RKO (cell line): ENCODE measurements at places on chromosomes 12 and 14.

DNA sequence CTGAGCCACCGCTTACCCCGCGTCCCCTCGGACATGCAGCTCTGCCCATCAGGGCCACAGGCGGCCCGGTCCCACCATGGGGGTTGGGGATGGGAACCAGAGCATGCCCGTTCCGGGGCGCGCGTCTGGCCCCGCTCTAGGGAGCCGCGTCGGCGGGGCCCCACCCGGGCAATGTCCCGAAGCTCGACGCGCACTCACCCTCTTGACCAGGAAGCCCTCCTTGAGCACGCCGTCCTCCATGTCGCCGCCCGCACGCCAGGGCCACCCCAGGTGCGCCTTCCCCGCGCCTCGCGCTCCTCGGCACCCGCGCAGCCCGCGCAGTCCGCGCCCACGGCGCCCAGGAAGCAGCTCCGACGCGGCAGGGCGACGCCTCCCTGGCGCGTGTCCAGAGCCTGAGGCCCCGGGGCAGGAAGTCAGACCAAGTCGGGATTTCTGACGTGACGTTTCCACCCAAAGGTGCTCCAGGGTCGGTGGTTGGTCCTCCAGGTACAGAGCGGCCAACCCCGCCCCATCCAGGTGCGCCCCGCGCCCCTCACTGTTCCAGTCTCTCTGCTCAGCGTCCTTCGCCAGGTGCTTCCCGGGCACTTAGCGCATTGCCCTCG lies at the start of gene PLEK2:
PLEK2 (minus strand) TSS at position 346 of the 602 bp plus-strand sequence; CDS start at position 240, 106 bp downstream.
- DNase-seq = peak; percentile 84

- no peak for DNase-seq
These were observed 20.4 kb upstream of the RNF212B start for GRCh38 chr14:23217032-23218020.

DNA sequence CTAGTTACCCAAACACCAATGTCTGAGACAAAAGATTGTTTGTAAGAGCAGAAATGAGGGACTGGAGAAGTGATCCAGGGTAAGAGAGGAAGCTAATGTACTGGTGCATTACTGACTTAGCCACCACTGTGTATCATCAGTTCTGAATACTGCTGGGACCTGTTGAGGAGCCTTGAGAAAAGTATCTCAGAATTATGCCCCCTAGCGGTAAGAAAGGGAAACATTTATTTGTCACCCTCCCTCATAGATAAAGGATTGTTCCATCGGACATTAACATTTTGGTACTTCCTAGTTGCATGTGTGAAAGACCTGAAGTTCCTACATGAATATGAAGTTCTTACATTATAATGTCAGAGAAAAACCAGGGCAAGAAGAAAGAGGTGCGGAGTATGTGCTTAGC lies 612.5 kb downstream of the FSCB start:
- DNase-seq = peak; percentile 24

DNA sequence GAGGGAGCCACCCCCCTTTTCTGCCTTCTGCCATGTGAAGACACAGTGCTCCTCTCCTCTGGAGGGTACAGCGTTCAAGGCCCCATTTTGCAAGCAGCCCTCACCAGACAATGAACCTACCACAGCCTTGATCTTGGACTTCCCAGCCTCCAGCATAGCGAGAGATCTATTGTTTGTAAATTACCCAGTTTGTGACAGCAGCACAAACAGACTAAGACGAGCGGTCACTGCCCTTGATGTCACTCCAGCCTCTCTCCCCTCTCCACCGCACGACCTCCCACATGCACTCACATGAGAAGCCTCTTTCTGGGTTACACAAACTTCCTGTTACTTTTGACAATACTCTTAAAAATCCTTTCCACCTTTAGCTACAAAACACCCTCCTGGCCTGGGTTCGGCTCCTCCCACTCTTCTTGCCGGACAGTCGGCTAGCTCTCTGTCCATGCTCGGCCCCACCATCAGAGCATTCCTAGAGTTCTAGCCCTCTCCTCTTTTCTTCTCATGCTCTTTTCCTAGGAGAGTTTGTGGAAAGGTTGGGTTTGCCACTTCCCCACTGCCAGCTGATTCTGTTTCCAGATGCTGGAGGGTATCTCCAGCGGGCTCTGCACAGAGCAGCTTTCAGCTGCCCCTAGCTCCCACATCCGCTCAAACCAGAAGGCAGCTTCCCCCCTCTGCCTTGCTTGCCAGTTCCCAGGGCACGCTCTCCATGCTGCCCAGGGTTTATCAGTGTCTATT lies 124.3 kb downstream of the FOXN3 start:
- DNase-seq = no peak

DNA sequence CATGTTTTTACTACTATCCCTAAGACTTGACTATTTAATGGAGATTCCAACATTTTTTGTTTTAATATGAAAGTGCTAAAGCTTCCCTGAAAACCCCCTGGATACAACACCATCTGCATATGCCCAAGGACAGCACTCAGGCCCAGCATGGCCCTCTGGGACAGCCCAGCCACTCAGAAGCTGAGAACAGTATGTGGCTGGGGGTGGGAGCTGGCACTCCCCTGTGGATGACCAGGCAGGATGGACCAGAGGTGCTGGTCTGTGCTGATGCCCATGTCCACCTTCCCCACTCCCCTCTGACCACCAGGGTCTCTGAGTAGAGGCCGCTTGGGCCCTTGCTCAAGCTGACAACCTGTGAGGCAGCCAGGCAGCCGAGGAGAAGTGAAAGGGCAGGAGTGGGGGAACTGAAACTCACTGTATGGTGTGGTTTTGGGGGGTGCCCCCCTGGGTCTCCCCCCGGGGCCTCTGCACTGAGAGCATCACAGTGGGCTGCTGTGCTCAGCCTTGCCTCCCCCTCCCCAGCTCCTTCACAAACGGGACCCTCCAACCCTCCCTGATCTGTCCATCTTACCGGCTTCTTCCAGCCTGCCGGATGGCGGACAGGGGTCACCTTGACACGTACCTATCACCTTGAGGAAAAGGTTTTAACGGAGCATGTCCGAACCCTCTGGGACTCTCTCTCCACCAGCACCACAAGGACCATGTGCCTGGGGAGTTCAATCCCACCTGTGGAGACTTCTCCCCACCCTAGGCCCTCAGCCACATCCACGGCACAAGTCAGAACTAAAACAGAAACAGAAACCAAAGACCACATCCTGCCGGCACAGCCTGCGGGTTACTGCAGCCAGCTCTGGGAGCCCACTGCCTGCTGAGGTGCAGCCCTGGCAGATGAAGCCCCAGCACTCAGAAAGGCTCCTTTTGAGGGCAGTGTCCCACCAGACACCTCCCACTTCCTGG lies at the start of gene TMEM229B:
TMEM229B (minus strand) TSS at position 785 of the 957 bp plus-strand sequence. CDS start 14,798 bp downstream, outside the sequence.
- DNase-seq = no peak
